Stimulated activated CD4-positive, alpha-beta T cell treated with anti-CD3 and anti-CD28 coated beads, Interleukin-1b, Interleukin-23, amount 100 ng/mL, for 4 hours (primary cell): ENCODE measurements at places on chromosomes 6 and 20.

DNA sequence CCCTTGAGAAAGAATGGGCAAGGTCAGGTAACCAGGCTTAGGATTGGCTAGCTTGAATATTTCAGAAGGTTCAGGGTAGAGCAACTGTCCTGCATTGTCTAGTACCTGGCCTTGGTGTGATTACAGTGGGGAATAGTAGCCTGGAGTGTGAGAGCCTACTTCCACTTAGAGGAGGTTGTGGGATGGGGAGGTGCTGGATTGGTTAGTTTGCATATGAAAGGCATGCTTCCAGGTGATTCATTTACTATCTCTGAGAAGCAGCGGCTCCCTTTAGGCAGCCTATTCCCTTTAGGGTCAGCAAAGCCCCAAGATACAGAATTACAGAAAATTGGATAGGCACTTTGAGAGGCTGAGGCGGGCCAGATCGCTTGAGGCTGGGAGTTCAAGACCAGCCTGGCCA lies 25.0 kb upstream of the SCGN start:
- no peak for DNase-seq

- DNase-seq = no peak
These were observed 13.6 kb upstream of the SPAG4 start for GRCh38 chr20:35601990-35602389.

DNA sequence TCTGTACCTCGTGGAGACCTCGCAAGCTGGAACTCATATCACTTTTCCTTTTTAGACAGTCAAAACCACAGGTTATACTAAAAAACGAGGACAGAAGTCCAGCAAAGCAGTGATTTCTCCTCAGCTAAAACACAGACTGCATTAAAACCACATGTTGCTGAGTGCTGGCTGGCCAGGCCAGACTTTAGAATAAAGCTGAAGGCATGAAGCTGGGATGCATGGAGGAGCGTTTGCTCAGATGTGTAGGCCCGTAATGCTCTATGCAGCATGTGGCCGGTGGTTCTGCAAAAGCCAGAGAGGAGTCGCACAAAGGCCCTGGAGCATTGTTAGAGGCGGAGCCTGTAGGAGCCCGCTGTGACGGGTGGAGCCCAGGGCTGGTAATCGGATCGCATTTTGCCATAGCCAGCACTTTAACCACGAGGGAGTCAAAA lies 83.6 kb downstream of the SMOC2 start:
- DNase-seq = no peak

DNA sequence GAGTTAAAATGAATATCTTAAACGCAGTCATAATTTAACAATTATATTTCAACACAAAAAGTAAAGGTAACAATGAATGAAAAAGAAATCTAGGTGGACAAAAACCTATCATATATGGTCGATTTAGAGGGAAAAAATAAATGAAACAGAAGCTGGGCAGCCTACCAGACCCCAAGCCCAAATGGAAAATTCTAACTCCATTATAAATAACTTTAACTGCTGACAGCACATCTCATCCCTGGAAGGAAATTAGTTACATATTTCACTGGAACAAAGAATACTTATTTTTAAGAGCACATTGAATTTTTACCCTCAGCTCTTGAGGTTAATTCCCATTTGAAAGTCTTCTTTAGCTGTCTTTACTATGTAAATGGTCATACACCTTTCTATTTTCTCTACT lies 39.1 kb downstream of the COL12A1 start:
- no peak for DNase-seq

DNA sequence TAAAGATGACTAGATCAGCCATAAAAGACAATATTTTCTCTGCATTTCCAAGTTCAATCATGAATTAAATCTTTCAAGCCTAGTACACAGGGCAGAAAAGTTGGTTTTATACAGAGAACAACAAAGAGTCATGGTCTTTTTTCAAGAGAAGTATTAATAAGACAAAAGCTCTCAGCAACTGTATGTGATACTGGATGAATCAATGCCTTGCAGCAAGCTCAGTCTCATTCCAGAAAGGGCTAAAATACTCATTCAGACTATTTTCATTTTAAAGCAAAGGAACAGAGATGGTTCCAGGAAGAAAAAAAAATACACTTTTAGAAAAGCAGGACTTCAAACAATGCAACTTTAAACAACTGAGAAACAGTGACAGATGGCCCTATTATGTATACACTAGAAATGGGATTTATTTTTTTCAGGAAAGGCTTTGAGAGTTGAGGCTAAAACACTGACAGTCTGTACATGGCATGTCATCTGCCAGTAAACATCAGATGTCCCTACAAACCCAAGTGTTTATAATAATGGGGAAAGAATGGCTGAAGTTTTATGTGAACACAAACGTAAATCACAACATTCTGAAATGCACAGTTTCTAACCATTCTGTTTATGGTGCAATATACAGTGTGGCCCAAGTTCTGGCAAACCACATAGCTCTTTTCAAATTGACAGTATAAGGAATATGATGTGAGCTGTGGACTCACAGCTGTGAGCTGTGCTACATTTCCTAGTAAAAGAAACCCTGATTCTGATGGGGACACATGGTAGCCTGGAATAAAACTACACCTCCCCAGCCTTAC lies 114.3 kb upstream of the DST start:
- no peak for DNase-seq

DNA sequence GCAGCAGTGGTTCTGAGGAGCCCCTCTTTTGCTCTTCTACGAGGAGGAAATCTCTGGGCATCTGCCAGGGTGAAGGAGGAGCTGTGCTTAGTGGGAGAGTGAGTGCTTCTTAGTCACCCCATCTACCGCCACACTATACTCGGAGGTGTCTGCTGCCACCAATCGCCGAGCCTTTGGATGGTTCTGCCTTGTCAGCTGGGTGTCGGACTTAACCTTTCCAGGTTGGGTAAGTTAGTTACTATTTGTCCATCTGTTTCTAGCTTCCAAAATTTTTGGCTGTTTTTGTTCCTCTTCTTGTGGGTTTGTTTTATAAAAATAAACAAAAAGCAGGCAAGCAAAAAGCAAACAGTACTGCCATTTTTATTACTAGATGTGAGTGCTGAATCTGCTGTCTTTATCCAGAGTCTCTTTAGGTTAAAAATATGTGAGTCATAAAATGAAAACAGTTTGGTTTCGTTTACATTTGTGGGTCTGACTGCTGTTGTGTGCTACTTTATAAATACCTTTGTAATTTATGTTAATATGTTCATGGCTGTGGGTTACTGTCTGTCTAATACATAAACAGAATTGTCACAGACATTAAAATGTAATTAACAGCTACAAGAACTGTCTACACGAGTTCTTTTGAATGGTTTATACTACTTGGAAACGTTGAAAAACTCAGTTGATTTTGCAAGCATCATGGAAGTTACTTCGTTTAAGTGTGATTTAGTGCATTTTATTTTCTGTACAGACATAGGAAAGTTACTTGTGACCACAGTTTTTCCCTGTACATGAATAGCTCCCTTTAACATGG lies 89.2 kb downstream of the ARID1B start:
- no peak for DNase-seq

DNA sequence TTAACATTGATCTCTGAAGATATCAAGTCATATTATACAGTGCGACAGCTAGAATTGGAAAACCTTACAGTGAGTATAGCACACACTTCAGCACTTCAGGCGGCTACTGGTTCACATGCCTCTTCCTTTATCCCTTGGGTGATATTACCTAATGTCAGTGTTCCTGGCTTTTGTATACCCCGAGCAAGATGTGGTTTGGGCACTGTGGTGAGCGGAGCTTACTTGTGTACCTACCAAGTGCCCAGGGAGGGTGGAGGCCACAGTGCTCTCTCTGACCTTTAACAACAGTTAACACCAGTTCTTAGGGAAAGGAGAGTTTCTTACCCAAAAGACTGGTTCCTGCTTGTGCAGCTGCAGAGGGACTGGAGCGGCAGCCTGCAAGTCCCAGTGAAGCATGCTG lies 64.4 kb downstream of the PTPN1 start:
- DNase-seq = no peak

- DNase-seq = no peak
These were observed 100.9 kb downstream of the TMEM200A start for GRCh38 chr6:130466748-130467061.

GRCh38 chr6:110326057-110326456 lies 32.1 kb downstream of the METTL24 start:
- DNase-seq = no peak

DNA sequence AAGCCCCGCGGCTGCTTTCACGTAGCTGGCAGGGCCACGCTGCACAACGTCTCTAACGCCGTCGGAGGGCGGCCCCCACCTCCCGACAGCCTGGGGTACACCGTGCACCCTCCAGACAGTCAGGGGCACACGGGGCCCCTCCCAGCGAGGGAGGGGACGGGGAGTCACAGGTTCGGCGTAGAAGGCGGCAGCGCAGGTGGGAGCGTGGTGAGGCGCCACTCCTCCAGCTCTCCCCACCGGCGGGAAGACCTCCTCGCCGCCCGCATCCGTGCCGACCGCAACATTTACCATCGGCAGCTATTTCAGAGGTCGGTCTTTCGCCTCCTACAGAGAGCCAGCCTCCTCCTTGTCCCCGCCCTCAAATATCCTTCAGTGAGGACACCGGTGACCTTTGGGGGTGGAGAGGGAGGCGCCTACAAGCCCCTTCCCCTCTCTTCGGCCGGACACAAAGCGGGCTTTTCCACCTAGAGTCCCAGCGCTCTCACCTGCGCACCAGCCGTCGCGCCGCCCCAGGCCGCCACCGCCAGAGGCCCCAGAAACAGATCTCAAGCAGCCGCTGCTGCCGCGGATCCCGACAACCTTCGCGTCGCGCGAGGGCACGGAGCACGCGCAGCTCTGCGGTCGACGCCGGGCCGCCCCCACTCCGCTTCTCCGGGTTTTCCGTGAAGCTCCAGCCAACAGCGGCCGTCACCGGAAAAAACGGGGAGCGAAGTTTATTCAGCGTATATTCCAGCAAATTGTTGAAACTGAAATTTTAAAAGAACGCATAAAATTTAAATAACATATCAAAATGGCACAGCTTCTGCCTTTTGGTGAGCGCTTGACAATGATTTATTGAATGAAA lies at the start of gene MKKS:
Gene MKKS, minus strand, starts transcription at position 600 of the 844 bp plus-strand sequence. CDS start 20,708 bp downstream, outside the sequence.
- peak; percentile 78 for DNase-seq

DNA sequence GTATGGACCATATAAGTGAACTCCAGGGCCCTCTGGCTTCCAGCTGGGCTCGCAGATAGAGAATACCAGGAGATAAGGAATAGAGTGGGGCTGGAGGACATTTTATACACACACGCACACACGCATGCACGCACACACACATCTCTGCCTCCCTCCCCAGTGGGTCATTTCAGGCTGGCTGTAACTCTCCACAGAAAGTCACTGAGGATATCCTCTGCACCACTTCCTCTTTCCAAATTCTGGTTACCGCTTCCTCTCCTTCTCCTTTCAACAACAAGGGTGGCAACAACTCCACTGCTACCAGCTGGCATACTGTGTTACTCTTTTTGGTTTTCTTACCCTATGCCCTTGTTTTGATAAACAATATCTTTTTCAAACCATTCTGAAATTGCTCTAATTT lies 280.2 kb downstream of the COL12A1 start:
- DNase-seq = no peak

DNA sequence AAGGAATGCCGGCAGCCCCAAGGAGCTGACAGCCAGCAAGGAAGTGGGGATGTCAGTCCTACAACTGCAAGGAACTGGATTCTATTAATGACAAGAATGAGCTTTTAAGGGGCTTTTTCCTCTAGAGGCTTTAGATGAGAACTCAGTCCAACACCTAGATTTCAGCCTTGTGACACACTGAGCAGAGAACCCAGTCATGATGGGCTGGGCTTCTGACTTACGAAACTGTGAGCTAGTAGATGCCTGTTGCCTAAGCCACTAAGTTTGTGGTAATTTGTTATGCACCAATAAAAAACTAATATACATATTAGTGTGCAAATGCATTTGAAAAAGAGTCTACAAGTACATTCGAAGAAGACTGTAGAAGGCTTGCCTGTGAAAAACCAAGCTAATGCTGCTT lies 263.3 kb downstream of the SOX4 start:
- DNase-seq = no peak

DNA sequence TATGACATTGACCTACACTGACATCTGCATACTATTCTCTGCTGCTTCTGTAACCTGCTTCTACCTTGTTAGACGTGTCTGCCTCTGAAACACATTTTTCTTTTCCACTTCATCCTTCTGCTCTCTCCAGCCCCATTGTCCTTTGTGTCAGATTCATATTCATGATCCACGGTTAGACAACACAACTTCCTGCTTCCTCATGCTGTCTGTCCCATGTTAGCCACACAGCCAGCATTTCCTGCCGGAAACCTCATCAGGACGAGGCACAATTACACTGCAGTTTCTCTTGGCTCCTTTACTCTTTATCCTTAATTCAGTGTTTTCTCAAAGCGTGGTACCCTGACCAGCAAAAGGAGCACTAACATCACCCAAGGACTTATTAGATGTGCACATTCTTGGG lies 150.2 kb downstream of the TBC1D7 start:
- DNase-seq = no peak

- no peak for DNase-seq
These were observed 8.9 kb downstream of the RWDD1 start for GRCh38 chr6:116580198-116580597.

DNA sequence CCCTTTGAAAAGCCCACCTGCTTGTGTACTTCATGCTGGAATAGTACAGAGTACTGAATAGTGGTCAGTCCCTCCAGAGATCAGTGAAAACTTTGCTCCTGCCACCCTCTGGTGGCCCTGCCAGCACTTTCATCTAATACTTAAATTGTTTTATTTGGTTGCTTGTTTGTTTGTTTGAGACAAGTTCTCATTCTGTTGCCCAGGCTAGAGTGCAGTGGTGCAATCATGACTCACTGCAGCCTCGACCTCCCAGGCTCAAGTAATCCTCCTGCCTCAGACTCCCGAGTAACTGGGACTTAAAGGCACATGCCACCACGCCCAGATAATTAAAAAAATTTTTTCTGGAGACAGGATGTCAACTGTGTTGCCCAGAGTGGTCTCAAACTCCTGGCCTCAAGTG lies 9.1 kb downstream of the FAM83D start:
- no peak for DNase-seq

DNA sequence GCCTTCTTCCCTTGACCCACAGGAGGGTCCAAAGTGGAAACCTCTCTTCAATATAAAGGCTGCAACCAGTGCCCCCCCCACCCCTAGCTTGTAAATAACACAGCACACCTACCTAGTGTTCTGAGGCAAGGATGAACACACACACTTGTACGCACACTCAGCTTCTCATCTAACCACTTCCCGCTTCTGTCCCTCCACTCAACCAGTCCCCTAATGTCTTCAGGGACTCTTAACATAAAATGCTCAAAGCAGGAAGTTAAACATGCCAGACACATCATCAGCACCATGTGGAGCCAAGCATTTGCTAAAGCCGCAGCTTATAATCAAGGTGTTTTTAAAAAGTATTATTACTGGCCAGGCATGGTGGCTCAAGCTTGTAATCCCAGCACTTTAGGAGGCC lies 35.3 kb downstream of the FOXQ1 start:
- DNase-seq = no peak

DNA sequence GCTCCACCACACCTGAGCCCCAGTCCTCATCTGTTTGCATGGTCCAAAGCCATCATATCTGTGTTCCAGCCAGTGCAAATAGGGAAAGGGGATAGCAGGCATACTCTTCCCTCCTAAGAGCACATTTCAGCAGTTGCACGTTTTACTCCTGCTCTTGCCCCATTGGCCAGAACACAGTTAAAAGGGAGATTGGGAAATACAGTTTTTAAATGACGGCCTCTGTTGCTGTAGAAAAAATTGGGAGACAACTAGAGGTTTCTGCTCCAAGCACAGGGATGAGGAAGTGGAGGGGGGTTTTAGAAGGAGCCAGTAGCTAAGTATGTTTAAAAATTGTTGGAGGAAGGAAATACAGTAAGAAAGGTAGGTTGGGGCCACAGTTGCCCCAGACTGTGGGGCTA lies 14.6 kb upstream of the STK35 start:
- DNase-seq = no peak

GRCh38 chr20:64082126-64082731 lies 2.0 kb downstream of the LKAAEAR1 start:
- DNase-seq = no peak
